ENCODE measurements at places on chromosomes 5 and 9.

GRCh38 chr5:170751631-170752030, 31.9 kb upstream of the GABRP start:
- DNase-seq, result no peak

- DNase-seq, result no peak
Measured at GRCh38 chr5:76085243-76085579, 2.0 kb downstream of the SV2C start.

GRCh38 chr5:169581580-169582227, 1.9 kb upstream of the SPDL1 start:
- peak; percentile 5 for DNase-seq

DNA sequence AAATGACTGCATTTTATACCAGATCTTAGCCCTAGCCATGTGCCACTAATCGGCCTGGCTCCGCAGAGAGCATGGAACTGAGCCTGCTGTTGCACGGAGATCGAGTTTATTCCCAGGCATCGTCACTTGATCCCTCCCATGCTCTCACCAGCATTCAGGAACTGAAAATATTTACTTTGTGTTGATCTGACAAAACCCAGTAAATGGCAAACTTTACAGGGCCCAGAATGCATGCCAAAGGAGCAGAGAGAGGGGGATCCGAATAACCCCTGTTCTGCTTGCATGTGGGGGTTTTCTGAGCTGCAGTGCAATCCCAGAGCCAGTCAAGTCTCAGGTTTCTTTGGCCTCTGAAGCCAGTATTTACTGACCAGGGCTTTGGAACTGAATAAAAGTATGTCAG, 87.3 kb downstream of the GAS1 start:
- DNase-seq, result no peak

- no peak for DNase-seq
Measured at GRCh38 chr9:113160571-113160970, 9.8 kb downstream of the SLC31A2 start.

DNA sequence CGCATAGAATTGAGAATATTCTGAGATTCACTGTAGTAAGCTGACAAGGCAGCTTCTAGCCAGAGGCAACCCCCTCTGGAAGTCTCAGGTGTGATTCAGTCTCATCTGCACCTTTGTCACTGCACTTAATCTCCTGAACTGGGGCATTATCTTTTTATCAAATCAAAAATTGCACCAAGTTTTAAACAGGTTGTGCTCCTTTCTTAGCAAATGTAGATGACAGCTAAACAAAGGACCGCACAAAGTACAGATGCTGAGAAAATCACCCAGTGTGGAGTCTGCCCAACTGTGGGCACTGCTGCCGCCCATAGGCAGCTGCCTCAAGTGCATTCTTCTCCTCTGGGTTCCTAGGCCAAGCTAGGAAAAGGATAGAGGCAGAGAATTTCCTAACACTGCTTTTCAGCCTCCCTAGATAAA, 51.1 kb downstream of the STARD4 start:
- DNase-seq, result no peak

DNA sequence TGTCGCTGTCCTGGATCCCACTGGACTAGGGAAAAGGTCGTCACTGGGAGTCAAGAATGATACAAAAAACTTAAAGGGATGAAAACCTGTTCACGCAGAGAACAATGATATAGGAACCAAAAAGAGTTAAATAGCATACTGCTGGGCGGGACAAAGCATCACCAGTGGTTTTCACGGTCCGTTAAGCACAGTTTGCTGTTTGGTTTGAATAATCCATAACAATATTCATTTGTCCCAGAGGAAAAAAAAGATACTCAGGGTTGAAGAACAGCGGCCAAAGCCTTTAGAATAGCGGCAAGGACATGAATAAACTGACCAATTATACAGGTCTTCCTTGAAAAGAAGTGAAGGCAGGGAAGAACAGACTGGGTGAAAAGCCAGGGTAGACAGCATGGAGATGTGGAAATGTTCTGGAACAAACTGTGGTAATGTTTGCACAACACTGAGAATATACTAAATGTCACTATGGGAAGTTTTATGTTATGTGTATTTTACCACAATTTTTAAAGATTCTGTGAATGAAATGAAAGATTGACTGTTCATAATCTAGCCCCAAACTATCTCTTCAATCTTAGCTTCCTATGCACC, 60.8 kb downstream of the MTMR12 start:
- DNase-seq, result peak; percentile 41

- DNase-seq, result no peak
Measured at GRCh38 chr9:99180199-99180598, 41.5 kb downstream of the ALG2 start.

DNA sequence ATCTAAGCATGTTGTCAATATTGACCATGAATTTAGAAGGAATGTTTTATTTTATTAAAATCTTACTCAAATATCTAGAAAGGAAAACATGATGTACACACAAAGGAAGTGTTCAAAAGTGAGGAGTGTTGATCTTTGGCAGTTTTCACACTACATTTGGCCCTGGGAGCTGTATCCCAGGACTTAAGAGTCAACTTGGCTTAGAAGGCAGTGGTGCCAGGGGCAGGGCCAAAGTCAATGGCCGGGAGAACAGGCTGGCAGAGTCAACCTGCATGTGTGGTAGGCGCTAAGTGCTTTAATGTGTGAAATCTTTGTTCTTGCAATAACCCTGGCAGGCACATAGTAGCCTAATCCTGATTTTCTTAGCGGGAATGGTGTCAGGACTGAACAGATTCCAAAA, 228.4 kb downstream of the TENT4A start:
- DNase-seq, result no peak

- DNase-seq, result no peak
Measured at GRCh38 chr5:144092508-144092907, 78.0 kb downstream of the YIPF5 start.

DNA sequence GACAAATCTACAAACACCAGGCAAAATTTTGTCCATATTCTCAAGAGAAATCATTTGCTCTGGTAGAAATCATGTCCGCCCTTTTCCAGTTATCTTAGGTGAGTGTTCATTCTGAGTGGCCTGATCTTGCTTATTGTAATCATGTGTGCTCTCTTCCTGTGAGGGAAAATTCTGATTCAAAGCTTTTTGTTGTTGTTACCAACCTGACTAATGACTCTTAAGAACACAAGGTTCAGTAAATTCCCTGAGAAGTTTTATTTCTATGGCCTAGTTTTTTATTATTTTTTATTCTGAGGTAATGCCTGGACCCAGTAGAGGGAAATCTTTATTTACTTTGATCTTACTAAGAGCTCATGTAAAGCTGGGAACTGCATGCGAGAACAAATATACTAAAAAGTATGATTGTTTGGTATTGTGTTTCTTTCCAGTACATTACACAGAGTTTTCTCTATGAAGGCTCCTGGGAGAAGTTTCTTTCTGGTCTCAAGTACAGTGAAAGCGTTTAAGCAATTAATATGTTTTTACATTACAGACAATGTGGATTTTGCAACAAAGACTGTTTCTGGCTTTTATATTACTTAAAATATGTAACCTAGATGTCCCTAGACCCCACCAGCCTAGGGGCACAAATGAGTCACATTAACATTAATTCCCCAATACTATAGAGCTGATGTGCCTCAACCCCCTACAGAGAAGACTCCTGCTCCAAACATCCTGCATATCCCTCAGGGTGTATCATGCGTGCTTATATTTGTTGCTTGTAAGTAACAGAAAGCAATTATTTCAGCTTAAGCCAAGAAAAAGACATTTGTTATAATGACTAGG, 138.1 kb downstream of the TMEM167A start:
- no peak for DNase-seq

- DNase-seq, result no peak
Measured at GRCh38 chr5:53434541-53434940, 45.9 kb upstream of the FST start.

- no peak for DNase-seq
Measured at GRCh38 chr5:35443803-35444595, 173.7 kb upstream of the SPEF2 start.

- no peak for DNase-seq
Measured at GRCh38 chr9:126471084-126471624, 142.6 kb upstream of the LMX1B start.

GRCh38 chr9:137721479-137721878, 102.7 kb downstream of the EHMT1 start:
- no peak for DNase-seq

GRCh38 chr5:170252720-170253350, 20.1 kb downstream of the C5orf58 start:
- DNase-seq, result no peak

DNA sequence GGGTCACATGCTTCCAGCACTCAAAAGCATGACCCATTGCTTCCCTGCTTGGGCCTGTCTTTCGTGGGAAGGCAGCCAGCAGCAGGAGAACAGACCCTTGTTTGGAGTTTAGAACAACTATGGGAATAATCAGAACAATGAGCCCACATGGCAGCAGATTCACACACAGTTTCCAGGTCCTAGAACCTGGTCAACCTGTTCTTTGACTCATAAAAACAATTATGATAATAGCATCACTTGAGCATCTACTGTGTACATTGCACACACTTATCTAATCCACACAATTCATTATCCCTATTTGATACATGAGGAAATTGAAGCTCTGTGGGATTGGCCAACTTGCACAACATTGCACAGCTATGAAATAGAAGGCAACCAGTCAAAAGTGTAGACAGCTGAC, 41.7 kb downstream of the KLF4 start:
- no peak for DNase-seq

GRCh38 chr5:113249206-113249605, 185.6 kb downstream of the TSSK1B start:
- DNase-seq, result no peak

DNA sequence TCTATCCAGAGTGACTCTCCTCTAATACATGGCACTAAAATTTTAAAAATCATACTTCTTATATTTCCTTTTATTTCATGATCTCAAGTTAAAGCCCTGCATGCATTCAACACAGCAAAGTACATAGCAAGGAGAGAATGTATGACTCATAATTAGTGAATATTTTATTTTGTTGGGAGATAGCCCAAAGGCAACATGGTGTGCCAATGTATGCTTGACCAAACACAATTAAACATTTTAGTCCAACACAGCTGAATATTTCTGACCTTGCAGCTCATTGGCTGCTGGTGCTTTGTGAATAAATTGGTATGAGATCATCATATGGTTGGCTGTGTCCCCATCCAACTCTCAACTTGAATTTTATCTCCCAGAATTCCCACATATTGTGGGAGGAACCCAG, 103.5 kb downstream of the NPR3 start:
- no peak for DNase-seq

GRCh38 chr5:137269274-137269673, 229.9 kb downstream of the SPOCK1 start:
- DNase-seq, result no peak

DNA sequence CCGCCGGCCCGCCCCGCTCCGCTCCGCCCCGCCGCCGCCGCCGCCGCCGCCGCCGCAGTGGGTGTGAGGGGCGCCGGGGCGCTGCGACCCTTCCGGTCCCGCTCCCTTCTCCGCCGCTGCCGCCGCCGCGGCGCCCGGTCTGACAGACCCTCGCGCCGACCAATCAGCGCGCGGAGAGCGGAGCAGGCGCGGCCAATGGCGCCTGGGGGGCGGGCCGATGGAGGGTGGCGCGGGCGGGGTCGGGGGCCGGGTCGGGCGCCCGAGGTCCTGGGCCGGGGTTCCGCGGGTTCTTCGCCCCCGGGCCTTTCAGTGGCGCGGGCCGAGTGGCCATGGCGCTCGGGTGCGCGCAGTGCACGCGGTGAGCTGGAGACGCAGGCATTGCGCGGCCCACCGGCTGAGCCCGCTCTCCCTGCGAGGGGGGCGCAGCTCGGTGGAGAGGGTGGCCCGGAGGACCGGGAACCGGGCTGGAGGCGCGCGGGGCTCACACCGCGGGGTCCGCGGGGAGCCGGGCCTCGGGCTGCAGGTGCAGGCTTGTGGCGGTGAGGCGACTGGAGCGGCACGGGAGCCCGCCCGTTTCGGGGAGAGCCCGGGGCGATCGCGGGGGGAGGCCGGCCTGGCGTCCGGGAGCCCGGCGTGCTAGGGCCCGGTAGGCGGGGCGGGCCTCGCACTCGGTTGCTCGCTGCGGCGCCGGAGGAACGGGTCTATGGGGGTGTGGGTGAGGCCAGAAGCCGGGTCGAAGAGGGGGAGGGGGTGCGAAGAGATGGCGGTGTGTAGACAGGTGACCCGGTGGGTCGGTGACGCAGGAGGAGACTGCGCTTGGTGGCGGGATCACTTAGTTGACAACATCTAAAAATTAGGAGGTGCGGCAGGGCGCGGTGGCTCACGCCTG, at the start of gene MAPK9:
TSS of gene MAPK9 (minus strand) at position 141 of the 889 bp plus-strand sequence. CDS start 11,522 bp downstream, outside the sequence.
- DNase-seq, result peak; percentile 5

DNA sequence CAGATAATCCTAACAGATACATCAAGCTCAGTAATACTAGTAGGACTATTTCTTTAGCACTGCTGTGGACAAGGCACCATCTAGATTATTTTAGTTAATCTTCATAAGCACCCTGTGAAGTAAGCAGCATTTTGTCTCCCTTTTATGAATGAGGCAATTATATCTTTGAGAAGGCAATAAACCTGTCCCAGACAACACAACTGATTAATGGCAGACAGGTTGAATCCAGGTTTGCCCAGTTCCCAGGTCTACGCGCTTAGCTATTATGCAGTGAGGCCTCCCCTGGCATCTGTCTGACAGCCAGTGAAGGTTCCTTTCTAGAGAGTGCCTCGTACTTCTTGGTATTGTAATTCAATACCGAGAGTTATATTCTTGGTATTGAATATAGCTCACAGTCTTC, 9.7 kb upstream of the LVRN start:
- no peak for DNase-seq

DNA sequence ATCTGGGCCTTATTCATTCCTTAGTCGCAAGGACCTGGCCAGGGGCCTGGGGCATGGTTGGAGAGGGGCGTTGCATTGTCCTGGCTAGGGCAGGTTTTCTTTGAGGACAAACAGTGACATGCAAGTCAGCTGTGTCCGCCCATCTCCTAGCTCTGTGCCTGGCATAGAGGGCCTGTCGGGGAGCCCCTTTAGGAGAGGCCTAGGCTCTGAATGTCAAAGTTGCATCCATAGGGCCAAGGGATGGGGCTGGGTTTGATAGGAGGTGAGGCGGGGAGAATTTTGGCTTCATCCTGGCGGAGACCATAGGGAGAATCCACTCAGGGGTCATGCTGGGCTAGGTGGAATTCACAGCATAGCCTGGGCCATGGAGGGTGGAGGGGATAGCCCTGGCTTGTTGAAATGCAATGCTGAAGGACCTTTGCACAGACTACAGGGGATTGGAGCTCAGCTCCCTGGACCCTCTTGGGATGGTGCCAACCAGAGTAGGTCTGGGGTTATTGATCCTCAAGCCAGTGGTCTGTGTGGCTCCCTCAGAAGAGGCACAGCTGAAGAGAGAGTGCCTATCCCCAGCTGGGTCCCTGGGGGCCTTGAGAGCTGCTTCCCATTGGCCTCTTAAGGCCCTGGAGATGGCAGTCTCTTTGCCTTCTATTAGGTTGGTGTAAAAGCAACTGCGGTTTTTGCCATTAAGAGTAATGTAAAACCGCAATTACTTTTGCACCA, 104.0 kb downstream of the RGS3 start:
- DNase-seq, result no peak
